ENCODE measurements at places on chromosomes 6 and 20.

DNA sequence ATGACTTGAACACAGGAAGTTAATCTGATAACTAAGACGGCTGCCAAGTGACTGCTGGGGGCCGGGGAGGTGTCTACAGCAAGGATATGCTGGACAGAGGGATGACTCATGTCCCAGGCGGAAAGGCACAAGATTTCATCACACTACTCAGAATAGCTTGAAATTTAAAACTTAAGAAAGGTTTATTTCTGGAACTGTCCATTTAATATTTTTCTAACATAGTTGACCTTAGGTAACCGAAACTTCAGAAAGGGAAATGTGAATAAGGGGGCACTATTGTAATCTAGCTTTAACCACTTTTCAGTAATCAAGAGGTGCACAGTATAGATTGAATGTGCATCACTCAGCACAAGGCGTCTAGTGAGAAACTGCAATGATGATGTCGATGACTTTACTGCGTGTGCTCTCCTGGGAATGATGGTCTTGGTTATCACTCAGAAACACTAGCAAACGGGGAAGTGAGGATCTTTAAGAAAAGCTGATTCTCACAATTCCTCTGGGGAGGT, 171.5 kb downstream of the QKI start:
- no peak for DNase-seq

- DNase-seq, result no peak
These were observed 16.4 kb downstream of the SLC17A5 start for GRCh38 chr6:73637404-73637803.

- no peak for DNase-seq
These were observed 28.1 kb downstream of the ALDH8A1 start for GRCh38 chr6:134921721-134922261.

- DNase-seq, result no peak
These were observed 21.1 kb downstream of the PDRG1 start for GRCh38 chr20:31930779-31931178.

GRCh38 chr6:65633501-65633900, 73.5 kb downstream of the EYS start:
- DNase-seq, result no peak

GRCh38 chr6:157290797-157291196, 32.5 kb downstream of the TMEM242 start:
- DNase-seq, result no peak

- peak; percentile 45 for DNase-seq
These were observed 120.4 kb upstream of the RIPOR2 start for GRCh38 chr6:25056130-25056529.

GRCh38 chr6:45710304-45710821, 305.3 kb downstream of the CLIC5 start:
- peak; percentile 28 for DNase-seq

GRCh38 chr20:24277196-24277595, 192.2 kb upstream of the SYNDIG1 start:
- DNase-seq, result no peak

- DNase-seq, result no peak
These were observed 35.4 kb upstream of the VSTM2L start for GRCh38 chr20:37867289-37868195.

Measured in activated CD8-positive, alpha-beta memory T cell treated with anti-CD3 and anti-CD28 coated beads, Interleukin-2, amount 50 U/mL, for 4 hours (primary cell).